ENCODE measurements at places on chromosomes 16 and 17.

DNA sequence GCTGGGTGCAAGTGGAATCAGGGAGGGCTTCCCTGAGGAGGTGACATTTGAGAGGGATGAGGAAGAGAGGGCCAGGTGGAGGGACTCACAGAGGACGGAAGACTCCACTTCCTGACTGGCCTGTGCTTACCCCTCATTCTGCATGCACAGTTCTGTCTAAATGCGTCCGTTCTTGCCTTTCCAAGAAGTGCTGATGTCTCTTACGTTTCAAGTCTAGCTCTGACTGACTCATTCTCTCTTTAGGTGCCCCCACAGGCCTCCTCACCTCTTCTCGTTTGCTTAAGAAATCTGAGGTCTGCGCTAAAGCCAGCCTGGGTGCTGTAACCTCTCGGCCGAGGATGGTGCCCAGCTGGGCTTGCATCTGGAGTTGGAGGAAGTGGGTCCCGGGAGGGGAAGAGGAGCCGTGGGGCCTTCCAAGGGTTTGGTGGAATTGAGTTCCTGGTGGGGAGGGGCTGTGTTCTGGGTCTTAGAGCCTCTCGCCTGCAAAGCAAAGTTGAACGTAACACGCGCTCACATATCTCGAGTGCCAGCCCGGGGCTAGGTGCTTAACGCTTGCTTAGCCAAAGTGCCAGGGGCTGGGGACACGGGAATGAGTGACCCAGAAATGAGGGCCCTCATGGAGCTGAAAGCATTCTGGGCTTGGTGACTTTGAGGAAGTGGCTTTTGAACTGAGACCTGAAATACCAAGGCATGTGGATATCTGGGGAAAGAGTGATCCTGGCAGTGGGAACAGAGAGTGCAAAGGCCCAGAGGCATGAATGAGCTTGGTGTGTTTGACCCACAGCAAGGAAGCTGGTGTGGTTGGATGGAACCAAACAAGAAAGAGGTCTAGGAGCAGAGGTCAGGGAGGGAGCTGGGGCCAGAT is 4.8 kb downstream of the IL4R start:
- no peaks in the 10 kb centered on the region for H3K36me3 ChIP-seq
- peaks cover 82% of the 10 kb centered on the region for H3K4me1 ChIP-seq
- no peaks in the 10 kb centered on the region for H3K27me3 ChIP-seq
- peak overlapping the region; percentile 96 for H3K27ac ChIP-seq
- H3K4me3 ChIP-seq, result peak overlapping the region; percentile 8
- DNase-seq, result peak; percentile 33

GRCh38 chr16:6618874-6619273 is 713.8 kb upstream of the RBFOX1 start:
- H3K4me3 ChIP-seq, result no peak overlapping the region
- no peak overlapping the region for H3K27ac ChIP-seq
- no peaks in the 10 kb centered on the region for H3K27me3 ChIP-seq
- H3K4me1 ChIP-seq, result no peaks in the 10 kb centered on the region
- H3K36me3 ChIP-seq, result no peaks in the 10 kb centered on the region
- DNase-seq, result no peak

- no peaks in the 10 kb centered on the region for H3K27me3 ChIP-seq
- H3K27ac ChIP-seq, result no peak overlapping the region
- no peaks in the 10 kb centered on the region for H3K4me1 ChIP-seq
- H3K4me3 ChIP-seq, result no peak overlapping the region
Measured at GRCh38 chr16:86878236-86879080, 300.1 kb downstream of the FOXL1 start.

- no peaks in the 10 kb centered on the region for H3K36me3 ChIP-seq
- peaks cover 17% of the 10 kb centered on the region for H3K4me1 ChIP-seq
- DNase-seq, result no peak
- H3K4me3 ChIP-seq, result no peak overlapping the region
- peaks cover 52% of the 10 kb centered on the region for H3K27me3 ChIP-seq
Measured at GRCh38 chr17:48757524-48757961, 29.0 kb upstream of the HOXB13 start.

GRCh38 chr17:5621026-5621425 is 36.7 kb upstream of the NLRP1 start:
- no peaks in the 10 kb centered on the region for H3K4me1 ChIP-seq
- no peaks in the 10 kb centered on the region for H3K36me3 ChIP-seq
- no peaks in the 10 kb centered on the region for H3K27me3 ChIP-seq

- no peak for DNase-seq
- no peaks in the 10 kb centered on the region for H3K27me3 ChIP-seq
- H3K4me3 ChIP-seq, result no peak overlapping the region
- H3K27ac ChIP-seq, result no peak overlapping the region
- H3K4me1 ChIP-seq, result peaks cover 4% of the 10 kb centered on the region
- H3K36me3 ChIP-seq, result no peaks in the 10 kb centered on the region
Measured at GRCh38 chr17:67801626-67802175, 23.6 kb upstream of the BPTF start.

DNA sequence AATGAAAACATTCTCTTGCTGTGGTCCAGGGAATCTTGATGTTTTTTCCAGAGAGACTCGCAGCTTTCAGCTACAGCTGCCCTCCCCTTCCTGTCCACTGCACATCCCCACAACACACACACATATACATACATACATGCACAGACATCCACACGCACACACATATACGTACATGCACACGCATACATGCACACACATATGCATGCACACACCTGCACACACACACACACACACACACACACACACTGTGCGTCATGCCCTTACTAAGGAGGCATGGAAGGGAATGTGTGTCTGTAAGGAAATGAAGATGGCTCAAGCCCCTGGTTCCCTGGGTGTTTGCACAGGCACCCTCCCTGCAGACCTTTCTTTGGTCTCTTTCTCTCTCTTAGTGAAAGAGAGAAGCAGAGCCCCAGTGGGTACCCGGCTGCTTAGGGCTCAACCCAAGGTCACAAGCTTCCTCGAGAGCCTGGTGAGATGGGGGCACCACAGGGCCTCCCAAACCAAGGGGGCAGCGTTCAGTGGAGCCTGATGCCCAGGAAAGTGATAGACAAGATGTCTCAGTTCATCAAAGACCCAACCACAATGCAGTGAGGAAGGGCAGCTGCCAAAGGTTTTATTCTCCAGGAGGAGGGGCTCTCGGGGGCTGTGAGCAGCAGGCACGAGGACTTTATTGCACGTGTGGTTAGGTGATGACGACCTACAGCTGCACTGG is 33.3 kb downstream of the TNFRSF13B start:
- no peaks in the 10 kb centered on the region for H3K4me1 ChIP-seq
- no peak for DNase-seq
- no peak overlapping the region for H3K27ac ChIP-seq
- no peak overlapping the region for H3K4me3 ChIP-seq
- H3K36me3 ChIP-seq, result no peaks in the 10 kb centered on the region

DNA sequence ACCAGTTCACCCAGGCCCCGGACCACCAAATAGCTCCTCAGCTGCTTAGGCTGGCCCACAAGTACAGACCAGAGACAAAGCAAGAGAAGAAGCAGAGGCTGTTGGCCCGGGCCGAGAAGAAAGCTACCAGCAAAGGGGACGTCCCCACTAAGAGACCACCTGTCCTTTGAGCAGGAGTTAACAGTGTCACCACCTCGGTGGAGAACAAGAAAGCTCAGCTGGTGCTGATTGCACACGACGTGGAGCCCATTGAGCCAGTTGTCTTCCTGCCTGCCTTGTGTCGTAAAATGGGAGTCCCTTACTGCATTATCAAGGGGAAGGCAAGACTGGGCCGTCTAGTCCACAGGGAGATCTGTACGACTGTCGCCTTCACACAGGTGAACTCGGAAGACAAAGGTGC is 15.4 kb downstream of the FOXF1 start:
- no peak overlapping the region for H3K27ac ChIP-seq
- DNase-seq, result no peak
- H3K4me3 ChIP-seq, result no peak overlapping the region
- no peaks in the 10 kb centered on the region for H3K4me1 ChIP-seq
- H3K27me3 ChIP-seq, result peaks cover 2% of the 10 kb centered on the region
- H3K36me3 ChIP-seq, result no peaks in the 10 kb centered on the region

- peaks cover 33% of the 10 kb centered on the region for H3K4me1 ChIP-seq
- H3K4me3 ChIP-seq, result peak overlapping the region; percentile 38
- H3K36me3 ChIP-seq, result no peaks in the 10 kb centered on the region
- DNase-seq, result peak; percentile 83
Measured at GRCh38 chr17:39238311-39238972, 12.7 kb upstream of the STAC2 start.

DNA sequence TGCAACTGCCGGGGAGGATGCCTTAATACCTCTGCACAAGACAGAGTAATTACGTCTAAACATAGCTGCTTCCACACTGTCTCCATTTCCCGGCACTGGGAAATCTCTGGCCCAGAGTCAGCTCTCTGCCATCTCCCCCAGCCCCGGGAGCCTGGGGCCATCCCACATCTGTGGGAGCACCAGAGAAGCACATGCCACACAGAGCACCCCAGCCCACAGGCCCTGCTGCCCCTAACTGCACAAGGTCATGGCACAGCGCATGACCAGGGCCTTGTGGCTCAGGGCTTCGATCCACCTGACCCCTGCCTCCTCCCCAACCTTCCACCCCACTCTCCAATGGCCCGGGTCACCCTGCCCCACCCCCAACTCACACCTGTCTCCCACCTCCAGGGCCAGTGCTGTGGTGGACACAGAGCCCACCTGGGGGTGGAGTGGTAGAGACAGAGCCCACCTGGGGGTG is 36.6 kb upstream of the RBFOX3 start:
- no peaks in the 10 kb centered on the region for H3K36me3 ChIP-seq
- no peaks in the 10 kb centered on the region for H3K27me3 ChIP-seq
- no peaks in the 10 kb centered on the region for H3K4me1 ChIP-seq
- H3K4me3 ChIP-seq, result no peak overlapping the region
- DNase-seq, result no peak

DNA sequence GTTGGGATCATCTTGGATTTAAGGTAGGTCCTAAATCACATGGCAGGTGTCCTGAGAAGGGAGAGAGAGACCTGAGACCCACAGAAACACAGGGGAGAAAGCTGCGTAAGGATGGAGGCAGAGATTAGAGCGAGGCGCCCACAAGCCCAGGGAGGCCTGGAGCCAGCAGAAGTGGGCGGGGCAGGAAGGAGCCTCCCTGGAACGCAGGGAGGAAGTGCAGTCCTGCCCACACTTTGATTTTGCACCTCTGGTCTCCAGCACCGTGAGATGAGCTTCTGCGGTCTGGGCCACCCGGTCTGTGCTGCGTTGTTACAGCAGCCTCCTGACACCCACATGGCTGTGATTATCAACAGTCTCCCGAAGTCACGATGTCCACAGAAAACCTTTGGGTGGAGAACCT is 6.4 kb downstream of the DNASE1L2 start:
- DNase-seq, result no peak
- H3K27ac ChIP-seq, result no peak overlapping the region
- peaks cover 21% of the 10 kb centered on the region for H3K36me3 ChIP-seq
- H3K27me3 ChIP-seq, result no peaks in the 10 kb centered on the region
- no peaks in the 10 kb centered on the region for H3K4me1 ChIP-seq
